ENCODE measurements at places on chromosomes 5 and 9. TPM values are rescaled to one million over a fixed set of nuclear protein-coding genes. Genes with fewer than 3 reads are reported as not detected.

DNA sequence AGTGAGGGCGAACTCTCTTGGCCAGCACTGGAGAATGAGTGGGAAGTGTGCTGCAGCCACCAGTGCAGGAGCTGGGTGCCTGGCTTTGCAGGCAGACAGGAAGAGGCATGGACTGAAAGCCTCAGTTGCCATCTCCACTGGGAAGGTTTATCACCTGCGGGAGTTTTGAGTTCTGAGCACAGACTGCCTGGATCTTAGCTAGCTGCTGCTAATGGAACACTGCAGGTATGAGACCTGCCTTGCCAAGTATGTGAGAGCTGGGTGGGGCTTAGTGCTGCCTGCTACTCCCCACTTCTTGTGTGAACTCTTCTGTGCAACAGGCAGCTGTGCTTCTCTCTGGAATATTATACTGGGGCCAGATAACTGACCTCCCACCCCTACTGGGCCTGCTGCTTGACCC is 424.1 kb downstream of the TLR4 start:
- no peak for DNase-seq

- no peak for DNase-seq
These were observed 1156.8 kb upstream of the SEMA6A start for GRCh38 chr5:117731446-117731845.

GRCh38 chr9:3516667-3517330 is 9.0 kb downstream of the RFX3 start:
- DNase-seq, result no peak

DNA sequence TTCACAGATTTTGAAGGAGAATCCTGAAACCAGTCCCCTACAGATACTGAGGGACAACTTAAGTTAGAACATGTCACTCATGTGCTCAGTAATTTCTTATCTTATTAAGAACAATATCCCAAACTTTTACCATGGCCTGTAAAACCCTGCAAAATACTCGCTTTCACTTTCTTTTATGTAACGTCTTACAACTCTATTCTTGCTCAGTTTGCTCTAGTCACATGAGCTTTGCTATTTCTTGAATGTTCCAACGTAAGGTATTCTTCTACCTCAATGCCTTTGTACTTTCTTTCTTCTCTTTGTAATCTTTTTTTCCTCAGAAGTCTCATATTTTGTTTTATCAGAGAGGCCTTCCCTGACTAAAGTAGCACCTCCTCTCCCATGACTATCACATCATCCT is 14.1 kb downstream of the TMEM38B start:
- DNase-seq, result no peak

DNA sequence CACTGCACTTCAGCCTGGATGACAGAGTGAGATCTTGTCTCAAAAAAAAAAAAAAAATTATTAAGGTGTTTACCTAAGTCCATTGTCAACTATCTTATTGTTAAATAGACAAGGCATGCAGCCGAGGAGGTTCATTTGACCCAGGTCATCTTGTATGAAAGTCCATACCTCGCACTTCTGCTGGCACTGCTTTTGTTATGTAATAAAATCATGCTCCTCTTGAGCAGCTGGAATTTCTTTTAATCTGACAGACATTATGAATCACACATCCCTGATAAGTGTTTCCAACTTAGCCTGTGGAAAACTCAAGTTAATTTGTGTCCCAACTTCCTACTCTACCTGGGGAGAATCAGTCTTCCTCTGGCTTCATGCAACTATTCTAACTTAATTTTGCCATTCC is 315.6 kb upstream of the KLF4 start:
- no peak for DNase-seq

- peak; percentile 68 for DNase-seq
These were observed 7.0 kb downstream of the LNPEP start for GRCh38 chr5:96942911-96943310.

DNA sequence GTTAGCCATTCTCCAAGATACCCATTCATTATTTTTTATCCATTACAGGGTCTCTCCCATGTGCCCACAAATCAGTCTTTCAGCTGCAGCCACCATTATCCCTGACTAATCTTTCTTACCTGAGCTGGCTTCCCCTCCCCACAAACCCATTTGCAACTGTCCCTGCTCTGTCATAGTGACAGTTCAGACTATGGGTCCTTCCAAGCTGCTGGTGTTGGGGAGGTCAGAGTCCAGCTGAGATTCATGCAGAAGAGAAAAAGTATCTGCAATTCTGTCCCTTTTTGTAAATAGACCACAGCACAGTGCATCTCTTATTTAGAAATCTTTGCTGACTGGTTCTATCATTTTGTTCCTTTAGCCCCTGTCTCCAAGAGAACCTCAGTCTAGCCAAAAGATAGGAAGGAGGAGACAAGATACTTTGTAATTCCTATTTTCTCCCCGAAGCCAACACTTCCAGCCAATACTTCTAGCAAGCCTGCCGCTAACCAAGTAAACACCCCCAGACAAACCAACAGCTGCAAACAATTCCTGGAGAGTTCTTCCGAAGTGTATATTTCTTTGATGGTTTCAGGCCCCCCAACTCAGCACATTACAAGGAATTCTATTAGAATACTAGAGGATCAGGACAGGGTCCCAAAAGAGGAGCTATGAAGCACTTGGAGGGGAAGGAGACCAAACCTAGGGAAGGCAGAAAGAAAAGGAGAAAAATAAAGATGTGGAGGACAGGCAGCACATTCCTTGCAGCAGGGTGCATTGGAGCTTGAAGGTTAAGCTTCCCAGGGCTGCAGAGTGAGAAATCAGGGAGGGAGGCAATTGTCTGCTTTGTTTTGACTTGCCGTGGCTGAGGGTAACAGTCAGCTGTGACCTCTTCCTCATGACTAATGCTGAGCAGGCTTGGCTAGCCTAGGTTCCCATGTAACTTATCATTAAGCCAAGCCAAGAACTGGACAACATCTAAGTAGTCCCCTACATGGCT is 148.5 kb downstream of the SGCD start:
- peak; percentile 78 for DNase-seq

DNA sequence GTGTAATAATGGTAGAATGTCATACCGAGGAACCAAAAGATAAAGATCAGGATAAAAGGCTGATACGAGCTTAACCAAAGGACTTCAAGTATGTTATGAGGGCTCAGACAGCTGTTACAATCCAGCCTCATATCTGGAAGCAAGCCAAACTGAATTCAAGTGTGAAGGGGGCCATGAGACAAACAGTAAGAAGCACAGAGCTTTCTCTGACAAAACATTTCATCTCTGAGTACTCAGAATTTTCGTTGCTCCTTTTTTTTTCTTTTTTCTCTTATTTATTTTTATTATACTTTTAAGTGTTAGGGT is 52.9 kb upstream of the CD180 start:
- peak; percentile 21 for DNase-seq

GRCh38 chr9:121160025-121160424 is 41.6 kb downstream of the RAB14 start:
- no peak for DNase-seq

GRCh38 chr9:84212982-84213381 is 127.6 kb downstream of the SLC28A3 start:
- no peak for DNase-seq

DNA sequence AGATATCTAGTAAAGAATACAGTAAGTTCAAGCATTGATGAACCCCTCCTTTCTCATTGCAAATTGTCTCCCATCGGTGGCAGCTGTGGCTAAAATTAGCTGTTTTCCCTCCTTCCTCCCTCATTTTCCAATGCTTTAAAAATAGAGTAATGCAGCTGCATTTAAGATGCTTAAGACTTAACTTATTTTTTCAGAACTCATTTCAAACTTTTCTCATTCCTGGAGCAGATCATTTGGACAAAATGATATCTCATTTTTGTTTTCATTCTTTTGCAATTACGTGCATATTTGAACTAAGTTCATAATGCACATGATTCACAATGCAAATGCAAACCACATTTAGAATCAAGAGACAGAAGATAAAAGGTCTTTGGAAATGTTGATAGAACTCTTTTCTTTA is 14.6 kb downstream of the HSPB3 start:
- DNase-seq, result peak; percentile 33

Gene SLC6A19
- not detected for total RNA-seq

Gene CATSPER3
- total RNA-seq, result not detected

Gene SH3PXD2B
- total RNA-seq, result 15.0 TPM

Gene PCDHB5
- total RNA-seq, result 0.36 TPM

Gene PPP3R2
- total RNA-seq, result not detected

Gene MXD3
- total RNA-seq, result 15.0 TPM

Gene FGD3
- not detected for total RNA-seq

Gene C1QTNF2
- total RNA-seq, result 0.53 TPM

Gene PCDHGC5
- 2.6 TPM for total RNA-seq

Gene OR1L4
- total RNA-seq, result not detected

All from HFFc6 (cell line).